Stomach (tissue), 19 donors: ENCODE measurements at places on chromosomes 6 and 20. TPM values are rescaled to one million over a fixed set of nuclear protein-coding genes. Genes with fewer than 3 reads are reported as not detected.

DNA sequence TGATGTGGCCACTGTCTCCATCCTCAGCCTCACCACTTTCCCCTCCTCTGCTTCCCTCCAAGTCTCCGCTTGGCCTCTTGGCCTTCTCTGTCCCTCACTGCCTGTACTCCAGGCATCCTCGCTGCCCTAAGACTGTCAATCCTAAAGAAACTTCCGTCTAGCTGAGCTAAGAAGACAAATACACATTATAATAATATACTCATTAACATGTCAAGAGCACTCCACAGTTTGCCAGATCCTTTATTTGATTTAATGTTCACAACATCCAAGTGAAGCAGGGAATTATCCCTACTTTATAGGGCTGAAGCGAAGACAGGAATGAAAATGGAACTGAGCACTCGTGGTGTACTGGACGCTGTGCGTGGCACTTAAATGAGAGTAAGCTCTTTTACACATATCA, 72.4 kb upstream of the SLC22A23 start:
- no peak for DNase-seq

Gene DSN1
- total RNA-seq: 6.7 TPM

DNA sequence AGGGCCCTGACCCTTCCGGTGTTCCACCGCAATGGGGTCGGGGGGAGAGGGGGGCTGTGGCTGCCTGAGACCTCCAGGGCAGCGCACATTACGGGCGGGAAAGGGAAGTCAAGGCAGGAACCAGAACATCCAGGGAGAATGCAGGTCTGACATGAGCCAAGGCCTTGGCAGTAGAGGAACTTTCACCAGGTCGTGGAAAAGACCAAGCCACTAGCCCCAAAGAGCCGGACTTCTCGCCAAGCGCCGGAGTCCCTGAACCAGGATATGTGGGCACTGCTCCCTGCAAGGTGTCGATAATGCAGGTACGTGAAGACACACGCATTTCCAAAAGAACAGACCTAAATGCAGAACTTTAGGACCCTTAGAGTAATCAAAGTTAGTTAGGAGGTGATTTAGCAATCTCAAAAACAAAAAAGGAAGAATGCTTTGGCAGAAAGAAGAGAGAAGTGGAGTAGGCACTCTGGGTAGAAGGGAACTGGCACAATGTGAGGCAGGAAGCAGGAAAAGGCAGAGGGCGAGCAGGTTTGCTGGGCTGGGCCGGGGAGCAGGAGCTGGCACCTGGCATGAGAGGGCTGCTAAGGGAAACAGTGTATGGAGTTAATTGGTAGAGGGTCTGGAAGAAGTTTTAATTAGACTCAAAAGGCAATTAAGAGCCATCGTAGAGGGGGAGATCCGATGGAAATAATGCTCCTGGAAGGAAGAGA, 14.3 kb downstream of the POU3F2 start:
- DNase-seq: no peak

Gene ESR1
- not detected for total RNA-seq

GRCh38 chr6:137871831-137872454, 4.9 kb downstream of the TNFAIP3 start:
- no peak for DNase-seq
